SHP77 (cell line): ENCODE measurements at places on chromosomes 6 and 20.

DNA sequence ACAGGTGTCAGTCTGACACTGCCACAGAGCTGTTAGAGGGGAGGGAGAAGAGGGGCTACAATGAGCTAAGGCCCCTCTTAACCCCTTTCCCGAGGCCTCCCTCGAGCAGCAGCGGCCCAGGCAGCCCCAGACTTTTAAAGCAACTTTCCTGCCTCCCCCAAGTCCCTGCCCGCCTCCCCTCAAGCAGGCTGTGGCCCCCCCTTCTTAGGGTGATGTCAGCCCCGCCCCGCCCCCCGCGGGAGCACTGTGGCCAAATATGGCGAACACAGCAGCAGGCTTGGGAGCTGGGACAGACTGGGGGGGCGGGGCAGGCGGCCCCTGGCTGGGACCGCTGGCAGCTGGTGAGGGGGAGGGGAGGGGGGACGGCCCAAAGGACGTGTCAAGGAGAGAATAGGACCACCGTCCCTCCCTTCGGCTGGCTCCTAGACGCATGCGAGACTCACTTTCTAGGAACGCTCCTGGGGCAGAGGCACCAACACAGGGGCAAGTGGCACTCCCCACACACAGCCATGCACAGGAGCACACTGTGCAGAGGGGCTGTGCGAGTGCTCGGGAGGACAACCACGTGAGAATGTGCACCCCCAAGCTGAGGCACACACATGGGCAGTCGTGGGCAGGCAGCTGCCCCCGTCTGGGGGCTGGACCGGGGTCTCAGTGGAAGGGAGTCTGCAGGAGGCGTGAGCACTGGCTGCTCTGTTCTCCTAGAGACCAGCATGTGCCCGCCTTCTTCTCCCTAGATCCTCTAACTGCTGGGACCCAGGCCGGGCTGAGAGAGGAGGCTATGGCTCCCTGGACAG is 6.7 kb downstream of the TEAD3 start:
- DNase-seq = no peak

- DNase-seq = no peak
Measured at GRCh38 chr6:40724886-40725285, 137.7 kb upstream of the LRFN2 start.

DNA sequence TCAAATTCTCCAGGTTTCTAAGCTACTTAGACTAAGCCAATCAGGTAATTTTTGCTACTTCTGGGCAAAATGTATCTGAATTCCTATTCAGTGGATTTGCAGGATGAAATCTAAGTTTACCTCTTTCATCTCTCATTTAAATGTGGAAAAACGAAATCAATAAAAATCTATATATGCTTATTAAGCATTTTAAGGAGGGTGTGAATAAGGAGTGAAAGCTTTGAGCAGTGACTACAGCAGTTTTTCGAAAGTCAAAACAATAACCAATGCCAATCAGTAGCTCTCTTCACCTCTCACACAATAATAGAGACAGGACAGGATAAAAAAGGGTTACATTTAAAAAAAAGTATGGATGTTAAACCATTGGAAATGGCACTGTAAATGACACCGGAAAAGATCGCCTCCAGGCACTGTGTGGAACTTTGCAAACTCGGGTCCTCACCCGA is 476 bp upstream of the BCKDHB start:
- DNase-seq = no peak

GRCh38 chr6:134472661-134473060 is 154.7 kb upstream of the SGK1 start:
- DNase-seq = no peak

DNA sequence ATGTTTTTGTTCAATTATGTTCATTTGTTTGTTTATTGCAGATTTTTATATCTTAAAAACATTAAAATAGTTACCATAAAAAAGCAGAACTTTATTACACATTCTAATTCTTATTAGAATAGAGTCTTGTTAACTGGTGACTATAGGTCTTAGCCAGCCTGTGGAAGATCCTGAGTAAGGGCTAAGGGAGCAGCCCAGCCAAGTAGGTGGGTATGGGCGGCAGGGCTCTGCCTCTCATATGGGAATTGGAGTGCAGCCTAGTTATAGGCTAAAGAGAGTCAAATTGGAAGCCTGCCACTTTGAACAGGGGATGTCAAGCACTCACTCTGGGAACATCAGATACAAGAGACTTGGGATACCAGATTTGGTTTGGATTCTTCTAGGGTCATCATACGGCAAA is 10.5 kb upstream of the HSF2 start:
- DNase-seq = no peak

- peak; percentile 74 for DNase-seq
Measured at GRCh38 chr6:8131265-8131897, 29.0 kb upstream of the EEF1E1 start.

DNA sequence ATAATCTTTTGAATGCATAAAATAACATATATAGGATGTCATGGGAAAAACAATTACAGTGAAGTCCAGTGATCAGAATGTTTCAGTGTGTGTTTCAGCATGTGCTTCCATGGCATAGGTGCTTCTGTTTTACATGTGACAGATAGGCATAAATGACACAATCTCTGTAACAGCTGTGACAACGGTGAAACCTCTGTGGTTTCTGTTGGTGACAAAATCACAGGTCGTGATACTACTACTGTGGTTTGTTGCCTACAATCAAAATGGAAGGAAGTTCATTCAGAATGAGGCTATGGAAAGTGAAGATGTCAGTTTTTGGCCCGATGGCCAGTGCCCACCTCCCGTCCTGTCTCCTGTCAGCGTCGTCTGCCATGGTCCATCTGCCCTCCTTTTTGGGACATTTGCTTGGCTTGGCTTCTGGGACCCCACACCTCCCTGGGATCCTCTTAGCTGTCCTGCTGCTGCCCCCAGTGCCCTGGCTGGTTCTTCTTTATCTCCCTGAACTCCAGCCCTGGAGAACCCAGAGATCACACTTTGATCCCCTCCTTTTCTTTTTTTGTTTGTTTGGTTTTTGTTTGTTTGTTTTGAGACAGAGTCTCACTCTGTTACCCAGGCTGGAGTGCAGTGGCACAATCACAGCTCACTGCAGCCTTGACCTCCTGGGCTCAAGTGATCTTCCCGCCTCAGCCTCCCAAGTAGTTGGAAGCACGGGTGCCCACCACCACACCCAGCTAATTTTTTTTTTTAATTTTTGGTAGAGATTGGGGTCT is 79.3 kb upstream of the NAA20 start:
- no peak for DNase-seq

DNA sequence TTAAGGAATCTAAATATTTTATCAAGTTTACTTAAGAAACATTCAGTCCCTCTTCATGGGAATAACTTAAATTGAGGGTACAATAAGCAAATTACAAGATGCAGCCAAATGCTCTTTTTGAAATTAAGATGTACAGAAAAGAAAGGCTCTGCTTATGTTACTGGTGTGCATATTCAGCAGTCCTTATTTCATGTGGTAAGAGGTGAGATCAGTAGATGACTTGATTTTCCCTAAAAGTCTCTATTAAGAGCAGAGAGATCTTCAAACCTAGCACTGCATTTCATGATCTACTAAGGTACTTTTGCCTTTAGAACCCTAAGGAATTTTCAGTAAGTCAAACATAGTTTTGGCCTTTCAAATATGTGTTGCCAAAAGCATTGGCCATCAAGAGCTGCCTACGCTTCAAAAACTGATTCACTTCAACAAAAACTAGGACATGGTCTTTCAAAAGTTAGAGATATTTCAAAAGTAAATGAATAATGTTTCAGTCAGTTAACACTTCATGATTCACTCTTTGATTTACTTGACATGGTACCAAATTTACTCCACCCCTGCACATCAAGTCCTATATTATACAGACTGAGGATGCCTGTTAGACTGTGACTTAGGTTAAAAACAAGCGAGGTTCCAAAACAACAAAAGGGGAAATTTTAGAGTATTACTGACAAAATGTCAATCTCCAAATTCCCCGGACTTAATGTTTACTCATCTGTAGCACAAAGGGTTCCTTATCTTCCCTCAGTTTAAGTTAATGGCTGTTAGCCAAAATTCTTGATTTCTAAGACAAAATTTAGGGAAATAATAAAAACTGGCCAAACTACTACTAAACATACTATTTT is 19.2 kb downstream of the C6orf62 start:
- no peak for DNase-seq

DNA sequence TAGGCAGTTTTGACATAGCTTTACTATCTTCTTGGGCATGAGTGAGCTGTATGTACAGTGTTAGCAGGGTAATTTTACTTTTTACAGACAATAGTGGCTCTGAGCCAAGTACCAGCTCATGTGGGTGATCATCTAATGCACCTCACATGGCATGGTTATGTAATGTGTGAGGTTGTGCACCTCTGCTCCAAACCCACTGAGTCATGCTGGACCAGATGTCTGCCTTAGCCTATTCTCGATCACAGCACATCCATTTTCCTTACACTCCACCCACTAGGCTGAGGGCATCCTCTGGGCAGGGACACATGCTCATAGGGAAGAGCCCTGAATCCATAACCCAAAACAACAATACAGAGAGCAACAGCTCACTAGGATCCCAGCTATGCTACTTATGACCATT is 71.6 kb upstream of the FBXL4 start:
- DNase-seq = no peak

DNA sequence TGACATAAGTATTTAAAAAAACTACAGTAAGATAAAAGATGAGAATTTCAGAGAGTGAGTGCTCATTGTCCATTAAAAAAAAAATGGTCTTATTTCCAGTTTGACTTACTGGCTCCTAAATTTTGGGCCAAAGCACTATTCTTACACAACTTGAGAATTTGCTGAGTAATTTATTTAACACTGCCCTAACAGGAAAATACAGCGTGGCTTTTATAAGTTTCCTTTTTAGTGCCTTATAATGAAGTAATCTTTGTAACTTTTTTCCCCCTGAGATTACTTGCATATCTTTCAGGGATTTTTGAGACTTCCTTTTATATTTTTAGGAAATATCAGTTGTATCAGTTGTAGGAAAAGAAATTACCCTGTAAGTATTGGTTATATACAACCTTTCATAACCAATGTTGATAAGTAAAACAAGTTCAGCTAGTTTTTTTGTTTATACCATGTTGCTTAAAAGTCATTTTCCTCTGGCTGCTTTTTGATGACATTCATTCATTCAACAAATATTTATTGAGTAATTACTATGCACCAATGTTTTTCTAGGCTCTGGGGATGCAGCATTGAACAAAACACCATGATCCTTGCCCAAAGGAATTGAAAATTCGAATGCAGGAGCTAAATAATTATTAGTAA is 106.4 kb upstream of the SGK1 start:
- no peak for DNase-seq

GRCh38 chr6:6826095-6826901 is 237.8 kb downstream of the LY86 start:
- peak; percentile 52 for DNase-seq

- peak; percentile 67 for DNase-seq
Measured at GRCh38 chr6:138387577-138388368, 10.1 kb downstream of the SMIM28 start.

GRCh38 chr6:35496036-35496840 is 641 bp downstream of the TEAD3 start:
- DNase-seq = no peak

- no peak for DNase-seq
Measured at GRCh38 chr6:20312606-20313005, 89.1 kb upstream of the E2F3 start.

GRCh38 chr20:9241232-9241692 is 172.4 kb downstream of the PLCB4 start:
- DNase-seq = no peak

GRCh38 chr6:107698146-107698545 is 126.0 kb downstream of the SCML4 start:
- no peak for DNase-seq

- DNase-seq = no peak
Measured at GRCh38 chr6:89924231-89924630, 30.0 kb downstream of the GJA10 start.

- no peak for DNase-seq
Measured at GRCh38 chr6:159935065-159935464, 33.8 kb upstream of the IGF2R start.

DNA sequence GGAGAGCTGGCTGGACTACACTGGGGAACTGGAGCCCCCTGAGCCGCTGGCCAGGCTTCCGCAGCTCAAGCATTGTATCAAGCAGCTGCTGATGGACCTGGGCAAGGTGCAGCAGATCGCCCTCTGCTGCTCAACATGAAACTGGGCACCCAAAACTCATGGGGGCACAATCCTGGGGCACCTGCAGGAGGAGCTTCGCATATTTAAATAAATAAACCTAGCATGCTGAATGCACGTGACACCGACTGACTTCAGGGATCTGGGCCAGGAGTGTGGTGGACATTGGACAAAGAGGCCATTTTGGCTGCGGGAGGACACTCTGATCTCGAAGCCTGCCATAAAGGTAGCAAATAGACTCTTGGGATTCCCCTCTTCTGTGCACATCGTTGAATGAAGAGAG is 6.8 kb downstream of the SCAND1 start:
- peak; percentile 36 for DNase-seq

- peak; percentile 48 for DNase-seq
Measured at GRCh38 chr6:134521116-134521501, 203.2 kb upstream of the SGK1 start.
